ENCODE measurements at places on chromosomes 7 and 10.

- DNase-seq, result peak; percentile 37
Measured at GRCh38 chr7:69166979-69167516, 431.2 kb upstream of the AUTS2 start.

DNA sequence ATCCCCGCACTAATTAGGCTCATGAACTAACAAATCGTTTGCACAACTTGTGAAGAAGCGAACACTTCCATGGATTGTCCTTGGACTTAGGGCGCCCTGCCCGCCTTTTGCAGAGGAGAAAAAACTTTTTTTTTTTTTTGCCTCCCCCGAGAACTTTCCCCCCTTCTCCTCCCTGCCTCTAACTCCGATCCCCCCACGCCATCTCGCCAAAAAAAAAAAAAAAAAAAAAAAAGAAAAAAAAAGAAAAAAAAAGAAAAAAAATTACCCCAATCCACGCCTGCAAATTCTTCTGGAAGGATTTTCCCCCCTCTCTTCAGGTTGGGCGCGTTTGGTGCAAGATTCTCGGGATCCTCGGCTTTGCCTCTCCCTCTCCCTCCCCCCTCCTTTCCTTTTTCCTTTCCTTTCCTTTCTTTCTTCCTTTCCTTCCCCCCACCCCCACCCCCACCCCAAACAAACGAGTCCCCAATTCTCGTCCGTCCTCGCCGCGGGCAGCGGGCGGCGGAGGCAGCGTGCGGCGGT, at the start of gene EMX2:
Gene EMX2 (plus strand): TSS at position 41 of the 519 bp plus-strand sequence. CDS start 522 bp downstream, outside the sequence.
- DNase-seq, result no peak

- no peak for DNase-seq
Measured at GRCh38 chr10:79562135-79562756, 2.0 kb upstream of the SFTPA2 start.

- DNase-seq, result no peak
Measured at GRCh38 chr7:68399991-68400590, 1198.2 kb upstream of the AUTS2 start.

DNA sequence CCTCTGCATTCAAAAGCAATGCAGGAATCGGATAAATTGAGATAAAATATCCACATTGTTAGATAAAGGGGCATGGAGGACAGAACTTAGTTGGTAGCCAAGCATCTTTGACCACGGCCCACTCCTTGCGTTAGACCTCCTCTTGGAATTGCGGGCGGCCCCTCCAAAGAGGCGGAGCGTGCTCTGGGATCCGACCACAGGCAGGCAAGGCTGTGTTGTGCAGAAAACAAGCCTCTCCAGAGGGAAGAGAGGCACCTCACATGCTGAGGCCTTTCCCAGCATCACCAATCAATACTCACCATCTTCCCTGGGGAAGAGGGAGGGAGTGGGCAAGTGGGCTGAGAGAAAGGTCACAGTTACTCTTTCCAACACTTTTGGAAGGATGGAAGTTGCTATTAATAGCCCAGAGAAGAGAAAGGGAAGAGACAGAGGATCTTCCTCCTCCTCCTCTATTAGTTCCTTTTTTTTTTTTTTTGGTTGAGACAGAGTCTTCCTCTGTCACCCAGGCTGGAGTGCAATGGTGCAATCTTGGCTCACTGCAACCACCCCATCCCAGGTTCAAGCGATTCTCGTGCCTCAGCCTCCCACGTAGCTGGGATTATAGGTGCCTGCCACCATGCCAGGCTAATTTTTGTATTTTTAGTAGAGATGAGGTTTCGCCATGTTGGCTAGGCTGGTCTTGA, 49.7 kb upstream of the NRF1 start:
- no peak for DNase-seq

- DNase-seq, result no peak
Measured at GRCh38 chr7:157616426-157616825, 279.6 kb downstream of the DNAJB6 start.

- DNase-seq, result no peak
Measured at GRCh38 chr7:116800594-116800993, 61.8 kb upstream of the CAPZA2 start.

DNA sequence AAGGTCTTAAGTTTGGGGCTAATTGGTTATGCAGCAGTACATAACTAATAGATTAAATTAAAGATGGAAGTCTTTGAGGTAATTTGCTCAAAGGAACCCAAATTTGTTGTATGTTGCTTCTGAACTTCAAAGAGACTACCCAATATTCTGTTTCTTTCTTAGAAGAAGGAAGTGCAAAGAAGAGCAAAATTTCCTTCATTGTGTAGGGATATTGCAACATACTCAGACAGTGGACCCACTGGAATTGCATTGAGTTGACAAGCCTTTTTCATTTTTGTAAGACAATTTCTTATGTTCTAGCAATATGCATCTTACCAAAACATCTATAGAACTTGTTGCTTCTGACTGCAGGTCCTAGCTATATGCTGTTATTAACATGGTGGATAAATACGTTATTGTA, 527.8 kb downstream of the SH2D4B start:
- no peak for DNase-seq

DNA sequence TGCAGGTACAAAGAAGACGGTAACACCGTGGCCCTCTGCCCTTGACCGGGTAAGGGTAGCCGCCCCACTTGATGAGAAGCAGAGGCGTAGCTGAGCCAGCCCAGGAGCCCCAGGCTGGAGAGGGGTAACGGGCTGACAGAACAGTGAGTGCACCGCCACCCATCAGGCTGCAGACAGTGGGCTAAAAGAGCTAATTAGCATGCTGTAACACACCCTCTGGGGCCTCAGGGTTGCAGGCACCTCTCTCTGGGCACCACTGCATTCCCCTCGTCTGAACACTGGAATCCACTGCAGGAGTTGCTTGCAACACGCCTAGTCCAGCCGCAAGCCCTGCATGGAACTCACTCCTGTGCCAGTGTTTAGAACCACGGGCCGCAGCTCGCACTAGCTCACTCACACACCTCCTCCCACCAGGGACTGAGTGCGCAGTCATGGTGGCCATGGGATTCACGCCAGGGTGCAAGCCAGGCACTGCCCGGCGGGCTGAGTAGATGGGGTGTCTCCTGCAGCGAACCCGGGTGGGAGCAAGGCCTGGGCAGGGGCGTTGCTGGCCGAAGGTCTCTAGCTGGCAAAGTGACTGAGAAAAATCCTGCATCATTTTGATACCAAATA, 36.1 kb downstream of the AGMO start:
- DNase-seq, result no peak

DNA sequence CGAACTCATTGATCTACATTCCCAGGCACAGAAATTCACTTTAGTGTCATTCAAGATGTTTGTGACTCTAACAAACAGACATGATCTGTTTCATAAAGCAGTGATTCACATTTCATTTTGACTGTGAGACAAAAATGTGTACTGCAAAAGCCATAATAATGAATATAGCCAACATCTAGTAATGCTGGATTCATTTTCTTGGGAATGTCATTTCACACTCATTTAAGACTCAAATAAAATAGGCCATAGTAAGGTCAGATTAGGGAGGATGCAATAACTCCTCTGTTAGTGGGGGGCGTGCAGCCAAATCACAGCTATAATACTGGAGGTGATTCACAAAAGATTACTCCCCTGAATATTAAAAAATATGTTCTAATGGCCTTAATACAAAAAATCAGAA, 566.6 kb upstream of the ZWINT start:
- no peak for DNase-seq

- DNase-seq, result no peak
Measured at GRCh38 chr7:56125831-56126230, 9.6 kb upstream of the NUPR2 start.

DNA sequence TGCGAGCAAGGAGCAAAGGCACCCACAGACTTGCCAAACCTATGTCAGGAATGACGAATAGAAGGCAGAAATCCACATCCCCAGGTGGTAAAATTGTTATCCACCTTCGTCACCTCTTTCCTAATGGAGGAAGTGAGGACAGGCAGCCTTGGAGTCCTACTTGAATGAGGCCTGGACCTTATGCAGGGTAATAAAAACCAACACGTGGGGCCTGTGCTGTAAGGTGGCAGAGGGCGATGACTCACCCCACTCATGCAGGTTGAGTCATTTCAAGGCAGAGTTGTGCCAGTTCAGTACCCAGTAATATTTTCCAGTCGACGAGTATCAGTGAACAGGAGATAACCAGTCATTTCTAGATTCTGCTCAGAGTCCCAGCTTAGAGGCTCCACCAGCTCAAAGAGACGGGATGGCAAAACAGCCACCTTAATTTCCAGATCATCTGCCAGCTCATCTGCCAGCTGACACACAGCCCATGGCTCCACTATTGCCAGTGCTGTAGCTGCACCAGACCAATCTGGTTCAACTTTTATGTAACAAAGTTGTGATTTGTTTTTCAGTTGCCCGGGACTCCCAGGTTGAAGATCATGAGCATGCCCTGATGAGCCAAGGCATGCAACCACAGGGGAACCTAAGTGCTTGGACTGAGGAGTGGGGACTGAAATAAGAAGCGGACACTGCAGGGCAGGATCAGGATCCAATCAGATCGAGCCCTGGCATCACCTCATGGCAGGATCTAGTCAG, 176.2 kb upstream of the ITGB1 start:
- DNase-seq, result no peak

- no peak for DNase-seq
Measured at GRCh38 chr7:49774459-49775064, 1.1 kb downstream of the VWC2 start.

DNA sequence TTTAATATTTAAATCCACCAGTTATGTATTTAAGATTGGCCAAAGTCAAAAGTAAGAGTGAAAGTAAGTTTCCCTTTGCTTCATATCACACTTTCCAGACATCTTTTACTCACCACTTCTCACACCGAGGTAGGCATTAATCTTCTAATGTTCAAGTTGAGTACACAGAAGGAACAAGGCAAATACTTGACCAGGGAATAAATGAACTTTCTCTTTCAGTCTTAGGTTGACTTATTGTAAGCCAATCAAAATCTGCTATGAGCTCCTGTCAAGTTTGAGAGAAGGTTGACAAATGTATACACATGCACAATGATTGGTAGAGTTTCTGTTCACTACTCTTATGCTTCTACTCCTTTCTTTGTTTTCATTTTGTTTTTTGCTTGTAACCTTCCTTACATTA, 842.5 kb downstream of the REEP3 start:
- DNase-seq, result no peak

DNA sequence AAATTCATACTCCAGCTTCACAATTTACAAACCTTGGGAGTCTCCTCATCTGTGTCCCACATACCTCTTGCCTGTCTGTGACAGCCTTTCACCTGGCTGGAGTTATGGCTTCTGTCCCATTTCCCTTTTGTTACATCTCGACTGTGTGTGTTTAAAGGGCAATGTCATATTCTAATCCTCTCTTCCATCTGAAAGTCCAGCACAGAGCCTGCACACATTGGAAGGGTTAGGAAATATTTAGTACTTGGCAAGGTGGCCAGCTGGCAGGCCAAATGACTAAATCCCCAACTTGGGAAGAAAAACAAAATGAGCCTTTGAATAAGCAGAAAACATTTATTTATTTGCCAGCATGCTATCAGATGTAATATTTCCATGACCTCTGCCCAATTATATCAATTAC, 120.1 kb upstream of the STK17A start:
- no peak for DNase-seq

DNA sequence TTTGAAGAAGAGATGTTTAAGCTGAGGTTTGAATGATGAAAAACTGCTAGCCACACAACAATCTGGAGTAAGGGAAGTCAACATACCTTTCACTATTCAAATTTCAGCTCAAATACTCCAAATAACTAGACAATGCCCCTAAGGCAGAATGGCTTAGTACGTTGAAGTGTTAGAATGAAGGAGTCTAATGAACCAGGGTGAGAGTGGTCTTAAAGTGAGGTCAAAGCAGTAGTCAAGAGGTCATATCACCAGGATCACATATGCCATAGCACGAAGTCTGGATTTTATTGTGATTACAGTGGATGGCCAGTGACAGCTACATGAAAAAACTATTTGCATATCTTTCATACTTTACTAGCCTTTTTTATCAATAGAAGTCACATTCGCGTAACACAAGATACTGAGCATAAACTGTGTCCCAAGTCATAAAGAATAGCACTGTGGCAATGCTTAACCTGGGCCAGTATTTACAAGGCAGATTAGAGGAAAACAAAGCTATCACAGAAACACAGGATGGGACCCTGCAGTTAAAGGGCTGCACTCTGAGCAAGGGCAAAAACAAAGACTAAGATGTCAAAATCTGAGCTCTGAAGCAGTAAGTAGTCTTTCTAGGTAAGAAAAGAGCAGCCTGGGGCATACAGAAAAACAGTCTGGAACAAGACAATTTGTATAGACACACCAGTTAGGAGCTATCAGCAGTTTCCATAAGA, 61.5 kb downstream of the HYCC1 start:
- no peak for DNase-seq

GRCh38 chr7:25515633-25516275, 287.5 kb upstream of the NPVF start:
- DNase-seq, result no peak

DNA sequence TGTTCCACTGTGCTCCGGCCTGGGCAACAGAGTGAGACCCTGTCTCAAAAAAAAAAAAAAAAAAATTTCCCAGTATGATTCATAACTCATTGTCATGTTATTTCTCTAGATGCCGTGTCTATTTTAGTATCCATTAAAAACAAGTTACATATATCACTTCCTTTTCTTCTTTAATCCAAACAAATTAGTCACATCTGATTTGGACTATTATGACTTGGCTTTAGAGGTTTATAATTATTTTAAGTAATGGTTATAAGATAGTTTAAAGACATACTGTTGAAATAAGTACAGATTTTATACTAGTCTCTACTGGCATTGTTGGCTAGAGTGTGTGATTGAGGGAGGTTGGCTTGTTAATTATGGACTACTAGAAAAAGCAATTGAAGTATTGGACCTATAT, 53.3 kb downstream of the ZMYND11 start:
- DNase-seq, result no peak

- DNase-seq, result no peak
Measured at GRCh38 chr10:32139223-32140073, 83.2 kb upstream of the KIF5B start.

DNA sequence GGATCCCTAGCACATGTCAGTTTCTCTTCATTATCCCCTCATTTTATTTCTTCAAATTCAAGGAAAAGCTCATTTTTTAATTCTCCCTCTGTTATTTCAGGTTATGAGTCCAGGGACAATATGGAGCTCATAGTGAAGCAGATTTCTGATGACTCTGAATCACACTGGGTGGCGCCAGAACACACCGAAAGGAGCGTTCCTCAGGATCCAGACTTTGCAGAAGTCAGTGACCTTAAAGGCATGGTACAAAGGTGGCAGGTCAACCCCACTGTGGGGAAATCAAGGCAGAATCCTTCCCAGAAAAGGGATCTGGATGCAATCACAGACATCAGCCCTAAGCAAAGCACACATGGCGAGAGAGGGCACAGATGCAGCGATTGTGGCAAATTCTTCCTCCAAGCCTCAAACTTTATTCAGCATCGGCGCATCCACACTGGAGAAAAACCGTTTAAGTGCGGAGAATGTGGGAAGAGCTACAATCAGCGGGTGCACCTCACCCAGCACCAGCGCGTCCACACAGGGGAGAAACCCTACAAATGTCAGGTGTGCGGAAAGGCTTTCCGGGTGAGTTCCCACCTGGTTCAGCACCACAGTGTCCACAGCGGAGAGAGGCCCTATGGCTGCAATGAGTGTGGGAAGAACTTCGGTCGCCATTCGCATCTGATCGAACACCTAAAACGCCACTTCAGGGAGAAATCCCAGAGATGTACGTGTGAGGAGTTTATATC, 21.4 kb downstream of the ZKSCAN5 start:
- no peak for DNase-seq

All from NCI-H1417 treated with DMSO at 0.1 percent for 48 hours (cell line).